ENCODE measurements at places on chromosomes 12 and 14. TPM values are rescaled to one million over a fixed set of nuclear protein-coding genes. Genes with fewer than 3 reads are reported as not detected.

NUDT14 gene
- 6.3 TPM for total RNA-seq

ASB2 gene
- not detected for total RNA-seq

DTX1 gene
- total RNA-seq: not detected

C14orf132 gene
- total RNA-seq: 0.34 TPM

RAB2B gene
- total RNA-seq: 22.6 TPM

KRT71 gene
- not detected for total RNA-seq

CRIP2 gene
- total RNA-seq: 114 TPM

PLA2G1B gene
- not detected for total RNA-seq
